ENCODE measurements at places on chromosomes 1 and 21.

GRCh38 chr1:236522937-236523703 lies 662 bp upstream of the LGALS8 start:
- DNase-seq: no peak

- no peak for DNase-seq
These were observed 255.1 kb downstream of the NFIA start for GRCh38 chr1:61337441-61337951.

DNA sequence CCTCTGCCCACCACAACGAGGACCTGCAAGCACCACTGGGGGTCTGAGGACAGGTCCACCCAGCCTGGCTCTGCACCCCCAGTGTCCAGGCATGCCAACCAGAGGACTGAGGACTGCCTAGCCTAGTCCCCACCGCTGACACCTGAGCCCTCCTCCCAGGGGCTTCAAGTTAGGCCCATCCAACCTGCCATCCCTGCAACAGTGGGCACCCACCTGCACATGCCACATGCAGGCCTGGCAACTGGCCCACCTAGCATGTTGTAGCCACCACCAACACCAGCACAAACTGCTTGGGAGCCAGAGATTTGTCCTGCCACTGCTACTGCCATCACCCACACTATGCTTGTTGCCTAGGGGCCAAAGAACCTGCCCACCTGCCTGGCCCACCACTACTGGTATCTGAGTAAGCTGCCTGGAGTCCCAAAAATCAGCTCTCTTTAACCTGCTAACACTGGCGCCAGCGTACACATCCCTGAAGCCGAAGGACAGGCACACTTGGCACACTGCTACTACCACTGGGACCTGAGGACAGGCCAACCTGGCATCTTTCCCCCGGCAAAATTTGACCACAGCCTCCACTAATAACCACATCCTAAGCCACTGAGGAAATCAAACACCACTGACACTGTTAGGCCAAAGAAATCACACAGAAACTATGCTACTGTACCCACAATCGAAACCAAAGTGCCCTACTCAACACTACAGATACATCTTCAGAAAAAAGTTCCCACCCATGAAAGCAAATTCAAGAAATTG lies 61.5 kb downstream of the PSMG1 start:
- no peak for DNase-seq

- DNase-seq: no peak
These were observed 1.8 kb downstream of the NCDN start for GRCh38 chr1:35559317-35559944.

GRCh38 chr1:93453911-93454310 lies 6.0 kb downstream of the FNBP1L start:
- no peak for DNase-seq

GRCh38 chr1:22326372-22326915 lies 125.2 kb upstream of the ZBTB40 start:
- no peak for DNase-seq

GRCh38 chr21:40985370-40985769 lies 138.4 kb upstream of the DSCAM start:
- DNase-seq: no peak

- no peak for DNase-seq
These were observed 16.7 kb downstream of the CASP9 start for GRCh38 chr1:15507278-15507677.

DNA sequence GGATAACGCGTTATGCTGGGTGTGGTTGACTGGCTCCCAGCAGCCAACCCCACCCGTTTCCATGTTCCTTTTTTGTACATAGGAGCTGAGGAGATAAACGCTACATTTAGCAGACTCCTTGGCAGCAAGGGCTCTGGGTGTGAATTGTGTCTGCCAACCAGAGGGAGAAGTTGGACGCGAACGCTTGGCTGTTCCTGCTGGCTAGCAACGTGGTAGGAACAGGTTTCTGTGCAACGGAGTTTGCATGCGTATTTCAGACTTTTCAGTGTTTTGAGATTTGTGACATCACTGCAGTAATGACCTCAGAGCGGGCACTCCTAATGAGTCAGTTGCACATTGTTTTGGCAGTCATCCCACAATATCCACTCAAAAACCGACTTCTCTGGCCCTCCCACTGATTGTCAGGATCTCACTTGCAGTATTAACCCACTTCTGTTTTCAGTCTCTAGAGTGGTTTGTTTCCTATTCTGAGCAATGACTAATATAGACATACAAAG lies 98.7 kb upstream of the RGS1 start:
- DNase-seq: no peak

GRCh38 chr1:75727571-75727970 lies 3.1 kb downstream of the ACADM start:
- no peak for DNase-seq

- DNase-seq: no peak
These were observed 79.6 kb downstream of the UBR4 start for GRCh38 chr1:19130468-19130867.

GRCh38 chr21:39318091-39318959 lies 4.9 kb upstream of the BRWD1 start:
- DNase-seq: no peak

GRCh38 chr1:225470211-225471108 lies 42.6 kb upstream of the LBR start:
- no peak for DNase-seq

DNA sequence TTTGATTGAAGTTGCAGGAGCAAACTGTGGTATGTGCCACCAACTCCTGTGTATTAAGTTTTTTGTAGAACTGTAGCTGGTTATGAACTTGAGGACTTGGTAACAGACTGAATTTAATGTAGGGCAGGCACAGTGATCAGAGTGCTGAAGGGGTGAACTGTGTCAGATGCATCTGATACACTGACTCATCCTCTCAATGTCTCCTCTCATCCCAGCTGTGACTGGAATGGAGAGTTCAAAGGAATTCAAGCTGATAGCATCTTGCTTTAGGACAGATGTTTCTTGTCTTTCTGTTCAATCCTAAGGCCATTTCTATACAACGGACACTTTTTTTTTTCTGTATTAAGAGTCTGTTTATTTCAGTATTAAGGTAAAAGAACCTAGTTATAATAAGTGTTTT lies 25.0 kb upstream of the GBP1 start:
- DNase-seq: no peak

DNA sequence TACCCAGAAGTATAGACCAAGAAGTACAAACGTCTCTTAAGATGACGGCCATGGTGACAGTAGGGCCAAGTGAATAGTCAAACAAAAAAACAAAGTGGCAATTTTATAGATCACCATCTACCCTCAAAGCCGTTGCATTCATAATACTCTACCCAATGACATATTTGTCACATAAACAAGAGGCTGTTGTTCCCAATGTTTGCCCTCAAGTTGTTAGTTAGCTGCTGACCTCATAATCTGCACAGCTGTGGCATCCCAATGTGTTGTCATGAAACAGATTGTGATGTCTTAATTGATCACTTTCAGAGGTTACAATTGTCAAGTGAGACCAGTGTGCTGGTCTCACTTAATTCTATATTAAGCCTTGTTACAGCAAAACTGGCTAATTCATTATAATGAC lies 333.8 kb downstream of the ST6GALNAC3 start:
- DNase-seq: no peak

DNA sequence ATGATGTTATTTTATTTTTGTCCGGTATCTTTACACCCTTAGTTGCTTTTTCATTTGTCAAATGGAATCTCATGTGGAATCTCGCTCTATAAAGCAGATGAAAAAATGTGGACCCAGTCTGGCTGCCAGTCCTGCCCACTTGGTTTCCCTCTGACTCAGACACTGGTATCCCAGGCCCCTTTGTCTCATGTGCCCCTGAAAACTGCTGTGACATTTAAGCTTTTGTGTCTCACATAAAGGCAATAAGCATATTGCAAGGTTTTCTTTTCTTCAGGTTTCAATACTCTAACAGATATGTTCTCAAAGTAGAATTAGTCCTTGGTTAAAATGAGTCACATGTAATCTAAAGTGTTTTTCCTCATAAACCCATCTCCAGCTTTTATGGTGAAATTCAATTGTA lies 183.3 kb downstream of the ST6GALNAC3 start:
- no peak for DNase-seq

DNA sequence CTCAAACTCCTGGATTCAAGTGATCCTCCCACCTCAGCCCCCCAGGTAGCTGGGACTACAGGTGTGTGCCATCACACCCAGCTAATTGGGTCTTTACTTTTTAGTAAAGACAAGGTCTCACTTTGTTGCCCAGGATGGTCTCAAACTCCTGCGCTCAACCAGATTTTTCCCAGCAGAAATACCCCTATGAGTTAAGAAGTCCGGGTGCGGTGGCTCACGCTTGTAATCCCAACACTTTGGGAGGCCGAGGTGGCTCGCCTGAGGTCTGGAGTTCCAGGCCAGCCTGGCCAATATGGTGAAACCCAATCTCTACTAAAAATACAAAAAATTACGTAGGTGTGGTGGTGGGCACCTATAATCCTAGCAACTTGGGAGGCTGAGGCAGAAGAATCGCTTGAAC lies 6.5 kb upstream of the L1TD1 start:
- no peak for DNase-seq

DNA sequence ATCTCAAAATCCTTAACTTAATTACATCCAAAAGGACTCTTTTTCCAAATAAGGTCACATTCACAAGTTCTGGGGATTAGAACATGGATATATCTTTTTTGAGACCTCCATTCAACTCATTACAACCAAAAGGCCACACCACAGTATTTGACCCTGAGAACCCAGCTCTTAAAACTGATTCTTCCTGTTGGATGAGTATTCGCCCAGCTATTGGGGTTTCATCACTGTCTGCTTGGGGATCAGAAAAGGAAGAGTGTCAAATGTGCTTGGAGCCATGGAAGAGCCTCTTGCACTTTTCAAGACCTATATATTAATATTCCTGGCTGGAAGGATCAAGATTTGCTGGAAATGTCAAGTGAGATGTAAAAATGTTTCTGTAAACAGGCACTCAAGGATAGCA lies 5.4 kb upstream of the TINAGL1 start:
- no peak for DNase-seq

Measured in T-helper 2 cell treated with Interferon-gamma antibody and Interleukin-4, amounts not matched to agents 5 μg/mL and 100 μg/mL, for 36 hours (primary cell).